Activated CD4-positive, alpha-beta T cell treated with anti-CD3 and anti-CD28 coated beads, Interleukin-2, amount 10 ng/mL, durations not matched to agents 7 days and 5 days (primary cell): ENCODE measurements at places on chromosomes 3 and 15.

DNA sequence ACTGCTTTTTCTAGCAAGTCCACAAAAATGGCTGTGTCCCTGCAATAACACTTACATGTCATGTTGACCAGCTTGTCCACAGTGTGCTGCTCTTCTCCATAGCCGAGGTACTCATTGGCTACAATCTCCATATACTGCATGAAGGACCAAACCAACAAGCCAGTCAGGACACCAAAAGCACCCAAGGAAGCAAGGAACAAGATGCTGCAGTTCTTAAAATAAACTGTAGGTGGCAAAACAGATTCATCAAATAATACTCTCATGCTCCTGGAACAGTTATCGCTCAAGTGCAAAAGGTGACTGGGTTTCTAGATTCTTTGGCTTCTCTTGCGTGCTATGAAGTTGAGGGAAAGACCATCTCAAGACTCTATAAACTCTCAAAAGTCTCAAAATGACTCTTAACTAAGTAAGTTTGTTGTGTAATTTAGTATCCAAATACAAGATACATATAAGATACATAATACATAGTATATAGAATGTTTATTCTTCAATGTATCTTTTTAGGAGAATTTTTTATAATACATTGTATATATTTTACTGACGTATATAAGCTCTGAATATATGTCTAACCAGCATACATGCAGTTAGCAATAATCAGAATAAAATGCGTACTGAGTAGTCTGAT lies 57.0 kb downstream of the NEK10 start:
- DNase-seq, result peak; percentile 16

- no peak for DNase-seq
Observed at GRCh38 chr15:49692514-49693090, 71.8 kb downstream of the DTWD1 start.

DNA sequence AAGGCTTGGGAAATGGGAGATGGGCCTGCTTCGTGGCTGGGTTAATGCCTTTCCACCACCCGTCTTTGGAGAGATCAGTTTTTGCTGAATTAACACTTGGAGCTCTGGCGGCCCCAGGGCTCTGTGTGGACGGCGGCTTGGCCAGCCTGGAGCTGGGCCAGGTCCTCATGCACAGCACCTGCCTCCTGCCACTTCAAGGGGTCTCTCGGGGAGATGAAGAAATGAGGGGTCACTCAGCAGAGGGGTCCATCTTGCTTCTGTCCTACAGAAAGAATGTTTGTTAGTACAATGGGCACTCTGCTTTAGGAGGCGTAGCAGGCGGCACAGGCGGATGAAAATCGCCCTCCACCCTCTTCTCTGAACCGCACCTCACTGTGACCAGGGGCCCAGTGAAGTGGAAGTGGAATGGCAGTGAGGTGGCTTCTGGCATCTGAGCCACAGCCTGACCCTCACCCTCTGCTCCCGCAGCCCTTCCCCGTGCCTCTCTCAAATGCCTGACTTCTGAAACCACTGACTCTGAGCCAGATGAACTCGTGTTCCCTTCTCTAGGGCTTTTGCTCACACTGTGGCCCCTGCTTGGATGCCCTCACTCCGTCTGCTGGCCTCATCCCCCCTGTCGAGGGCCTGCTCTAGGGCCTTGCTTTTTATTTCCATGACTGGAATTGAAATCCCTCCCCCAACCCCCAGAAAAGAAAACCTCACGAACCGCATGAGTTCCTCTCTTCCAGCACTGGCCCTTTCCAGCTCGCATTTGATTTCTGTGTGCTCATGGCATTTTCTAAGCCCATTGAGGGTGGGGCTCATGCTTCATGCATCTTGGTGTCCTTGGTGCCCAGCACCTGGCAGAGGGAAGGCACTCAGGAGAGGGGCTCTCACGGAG lies 42.2 kb downstream of the CHDH start:
- no peak for DNase-seq

GRCh38 chr15:78988361-78988911 lies 43.6 kb upstream of the CTSH start:
- no peak for DNase-seq

GRCh38 chr3:94413336-94414108 lies 350.7 kb downstream of the NSUN3 start:
- no peak for DNase-seq

DNA sequence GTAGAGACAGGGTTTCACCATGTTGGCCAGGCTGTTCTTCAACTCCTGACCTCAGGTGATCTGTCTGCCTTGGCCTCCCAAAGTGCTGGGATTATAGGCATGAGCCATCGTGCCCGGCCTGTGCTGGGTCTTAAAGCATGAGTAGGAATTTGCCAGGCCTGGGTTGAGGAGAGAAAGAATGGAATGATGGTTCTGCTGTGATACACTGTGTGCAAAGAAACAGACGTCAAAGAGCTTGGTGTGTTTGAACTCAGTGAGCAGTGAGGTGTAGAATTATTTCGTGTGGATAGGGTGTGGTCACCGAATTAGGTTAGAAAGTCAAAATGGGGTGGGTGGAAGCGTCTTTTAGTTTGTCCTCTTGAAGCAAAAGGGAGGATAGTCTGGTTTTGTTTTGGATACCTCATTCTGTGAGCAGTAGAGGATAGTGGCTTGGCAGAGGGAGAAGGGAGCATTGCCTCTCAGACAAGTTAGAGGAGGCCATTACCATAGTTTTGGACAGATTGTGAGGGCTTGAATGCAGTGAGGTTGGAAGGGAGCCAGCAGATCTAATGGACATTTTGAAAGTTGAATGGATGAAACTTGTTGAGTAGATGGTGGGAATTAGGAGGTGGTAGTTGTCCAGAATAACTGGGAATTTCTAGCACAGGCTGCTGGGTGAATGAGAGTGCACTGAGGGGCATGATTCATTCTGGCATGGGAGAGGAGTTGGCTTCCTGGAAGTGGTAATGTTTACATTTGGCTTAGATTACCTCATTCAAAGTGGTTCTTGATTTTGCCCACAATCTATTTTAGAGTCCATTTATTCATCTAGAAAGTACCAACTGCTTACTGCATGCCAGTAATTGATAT lies 27.2 kb downstream of the AKAP13 start:
- DNase-seq, result peak; percentile 17

GRCh38 chr15:35496585-35496984 lies 49.4 kb downstream of the DPH6 start:
- no peak for DNase-seq

- DNase-seq, result peak; percentile 10
Observed at GRCh38 chr3:58607816-58608215, 30.6 kb upstream of the FAM107A start.

- no peak for DNase-seq
Observed at GRCh38 chr3:48739617-48739954, 22.6 kb upstream of the IP6K2 start.

DNA sequence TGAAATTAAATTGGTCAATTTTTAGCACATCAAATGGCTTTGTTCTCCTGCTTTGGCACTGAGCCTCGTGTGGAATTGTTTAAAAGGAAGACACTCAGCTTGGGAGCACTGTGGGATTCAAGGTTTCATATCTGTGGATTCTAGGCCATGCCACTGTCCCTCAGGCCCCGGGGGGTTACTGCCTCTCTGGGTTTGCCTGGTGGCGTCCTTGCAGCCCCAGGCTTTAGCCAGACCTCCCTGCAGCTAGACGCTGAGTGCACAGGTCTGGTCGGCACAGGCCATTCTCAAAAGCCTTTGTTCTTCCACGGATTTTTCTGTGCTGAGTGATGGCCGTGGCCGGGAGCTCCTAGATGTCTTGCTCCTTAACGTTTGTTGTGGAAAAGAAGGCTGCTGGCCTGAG lies 76.2 kb downstream of the CACNA2D3 start:
- no peak for DNase-seq

DNA sequence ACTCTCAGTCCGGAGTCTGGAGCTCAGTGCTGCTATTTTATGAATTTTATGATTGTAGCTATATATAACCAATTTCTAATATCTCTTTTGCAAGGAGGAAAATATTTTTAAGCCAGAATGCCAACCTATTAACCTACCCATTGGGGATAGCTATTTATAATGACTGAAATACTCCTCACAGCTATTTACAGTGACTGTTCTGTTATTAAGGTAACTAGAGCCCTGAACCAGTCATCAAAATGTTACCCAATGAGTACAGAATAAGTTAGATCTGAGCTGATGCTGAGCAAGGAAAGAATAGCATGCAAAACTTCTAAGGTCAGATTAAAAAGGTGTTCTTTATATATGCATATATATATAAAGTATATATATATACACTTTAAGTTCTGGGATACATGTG lies 79.6 kb upstream of the PPP2R3A start:
- no peak for DNase-seq

DNA sequence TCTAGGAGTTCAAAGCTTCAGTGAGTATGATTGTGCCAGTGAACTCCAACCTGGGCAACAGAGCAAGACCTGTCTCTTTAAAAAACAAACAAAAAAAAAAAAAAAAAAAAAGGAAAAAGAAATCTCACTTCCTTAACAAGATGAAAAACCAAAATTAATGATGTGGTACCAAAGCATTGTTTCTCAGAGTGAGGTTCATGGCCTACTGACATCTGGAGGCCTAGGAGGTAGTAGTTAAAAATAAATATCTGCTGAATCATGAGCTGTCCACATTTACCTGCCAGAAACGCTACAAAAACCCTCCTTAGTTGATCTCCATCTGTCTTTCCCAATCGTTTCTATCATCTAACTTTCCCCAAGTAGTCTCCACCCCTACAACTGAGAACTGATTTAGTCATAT lies 51.2 kb downstream of the EPHA6 start:
- DNase-seq, result no peak

GRCh38 chr3:52503788-52504424 lies 8.8 kb downstream of the STAB1 start:
- DNase-seq, result no peak

DNA sequence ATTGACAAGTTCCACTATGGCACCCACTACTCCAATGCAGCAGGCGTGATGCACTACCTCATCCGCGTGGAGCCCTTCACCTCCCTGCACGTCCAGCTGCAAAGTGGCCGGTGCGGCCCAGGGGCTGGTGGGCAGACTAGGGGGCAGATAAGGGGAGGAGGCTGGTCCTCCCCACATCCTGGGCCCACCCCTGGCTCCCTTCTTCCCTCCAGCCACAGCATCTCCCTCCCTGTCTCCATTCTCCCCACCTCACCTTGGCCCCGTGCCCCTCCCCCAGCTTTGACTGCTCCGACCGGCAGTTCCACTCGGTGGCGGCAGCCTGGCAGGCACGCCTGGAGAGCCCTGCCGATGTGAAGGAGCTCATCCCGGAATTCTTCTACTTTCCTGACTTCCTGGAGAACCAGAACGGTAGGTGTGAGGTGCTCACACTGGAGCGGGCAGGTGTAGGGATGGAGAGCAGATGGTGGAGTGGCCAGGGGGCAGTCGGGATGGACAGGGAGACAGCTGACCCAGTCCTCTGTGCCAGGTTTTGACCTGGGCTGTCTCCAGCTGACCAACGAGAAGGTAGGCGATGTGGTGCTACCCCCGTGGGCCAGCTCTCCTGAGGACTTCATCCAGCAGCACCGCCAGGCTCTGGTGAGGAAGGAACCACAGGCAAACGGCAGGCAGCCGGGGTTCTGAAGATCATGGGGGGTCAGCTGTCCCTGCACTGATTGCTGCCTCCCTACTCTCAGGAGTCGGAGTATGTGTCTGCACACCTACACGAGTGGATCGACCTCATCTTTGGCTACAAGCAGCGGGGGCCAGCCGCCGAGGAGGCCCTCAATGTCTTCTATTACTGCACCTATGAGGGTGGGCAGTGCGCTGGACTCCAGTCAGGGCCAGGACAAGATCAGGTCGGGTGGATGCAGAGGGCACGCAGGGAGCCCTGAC lies 26.0 kb downstream of the NBEAL2 start:
- DNase-seq, result no peak

DNA sequence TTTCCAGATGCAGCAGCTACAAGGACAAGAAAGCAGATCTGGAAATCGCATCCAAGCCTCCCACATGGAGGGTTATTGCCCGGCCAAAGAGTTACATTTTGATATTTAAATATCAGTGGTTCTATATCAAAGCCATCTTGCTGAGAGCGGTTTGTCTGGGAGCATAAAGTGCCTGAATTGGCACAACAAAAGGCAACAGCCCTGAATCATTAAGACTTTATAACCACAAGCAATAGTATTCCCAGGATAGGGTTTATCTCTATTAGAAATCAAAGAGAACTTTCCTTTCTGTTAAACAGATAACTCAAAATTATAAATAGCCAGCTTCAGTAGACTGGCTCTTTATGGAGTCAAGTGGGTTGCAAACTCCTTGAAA lies 564.7 kb downstream of the ROBO1 start:
- DNase-seq, result no peak

DNA sequence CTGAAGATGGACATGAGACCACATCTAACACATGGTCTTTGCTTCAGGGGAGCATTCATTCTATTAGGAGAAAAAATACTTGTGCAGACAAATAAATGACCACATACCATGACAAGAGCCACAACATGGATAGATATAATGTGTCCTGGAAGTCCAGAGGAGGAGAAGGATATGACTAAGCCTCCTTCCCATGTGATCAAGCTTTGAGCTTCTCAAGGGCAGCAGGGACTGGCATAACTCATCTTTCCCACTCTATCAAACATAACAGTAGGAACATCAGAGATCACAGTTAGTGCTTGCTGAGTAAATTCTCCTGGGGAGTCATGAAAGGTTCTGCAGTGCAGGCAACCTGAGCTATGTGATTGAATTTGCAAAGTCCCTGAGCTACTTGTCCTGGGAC lies 86.0 kb upstream of the LPP start:
- DNase-seq, result no peak

DNA sequence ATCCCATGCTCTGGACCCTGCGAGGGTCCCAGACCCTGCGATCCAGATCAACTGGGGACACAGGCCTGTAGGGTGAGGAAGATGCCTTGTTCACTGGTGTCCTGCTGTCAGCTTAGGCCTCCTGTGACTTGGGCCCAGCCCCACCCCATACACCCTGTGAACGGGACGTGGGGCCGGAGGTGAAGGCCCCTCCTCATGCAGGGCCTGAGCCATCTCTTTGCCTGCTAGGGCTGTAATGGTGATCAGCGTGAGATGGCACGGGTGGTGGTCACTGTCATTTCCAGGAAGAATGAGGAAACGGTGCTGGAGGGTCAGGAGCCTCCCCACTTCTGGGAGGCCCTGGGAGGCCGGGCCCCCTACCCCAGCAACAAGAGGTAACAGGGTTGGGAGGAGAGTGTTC lies 12.4 kb downstream of the VILL start:
- no peak for DNase-seq

- no peak for DNase-seq
Observed at GRCh38 chr3:100760377-100760776, 51.1 kb downstream of the TFG start.

- DNase-seq, result no peak
Observed at GRCh38 chr15:75721480-75721922, 8.9 kb upstream of the CSPG4 start.

DNA sequence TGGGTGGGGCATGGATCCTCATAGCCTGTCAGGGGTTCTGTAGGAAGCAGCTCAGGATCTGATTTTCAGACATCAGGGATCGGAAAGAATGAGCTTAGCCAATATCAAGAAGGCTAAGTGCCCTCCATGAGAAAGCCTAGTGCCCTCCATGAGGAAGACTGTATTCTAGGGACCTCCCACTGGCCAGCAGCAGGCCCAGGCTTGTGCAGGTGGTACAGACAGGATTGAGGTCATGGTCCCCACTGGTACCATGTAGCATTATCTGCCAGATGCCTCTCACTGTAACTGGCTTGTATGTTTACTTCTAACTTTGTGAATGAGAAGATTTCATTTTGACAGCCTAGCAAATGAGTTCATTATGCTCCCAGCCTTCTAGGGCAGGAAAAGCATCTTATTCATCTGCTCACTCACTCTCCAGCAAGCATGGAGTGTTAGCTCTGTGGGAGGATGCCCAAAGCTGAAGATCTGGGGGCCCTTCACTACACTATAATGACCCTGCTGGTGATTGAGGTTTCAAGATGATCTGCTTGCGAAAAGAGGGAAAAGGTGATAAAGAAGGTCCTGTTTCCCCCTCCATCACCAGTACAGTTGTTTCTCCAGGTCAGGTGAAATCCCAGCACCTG lies 7.5 kb downstream of the EPHB1 start:
- no peak for DNase-seq

GRCh38 chr3:13420045-13420830 lies at the start of gene NUP210:
NUP210 (minus strand) TSS chr3:13420322; CDS start chr3:13420226, 96 bp downstream.
- peak; percentile 63 for DNase-seq
